Hematopoietic multipotent progenitor cell treated with erythropoietin and hydrocortisone succinate and interleukin-3 and kit ligand, for 8 days (in vitro differentiated cells): ENCODE measurements at places on chromosomes 2 and 18.

DNA sequence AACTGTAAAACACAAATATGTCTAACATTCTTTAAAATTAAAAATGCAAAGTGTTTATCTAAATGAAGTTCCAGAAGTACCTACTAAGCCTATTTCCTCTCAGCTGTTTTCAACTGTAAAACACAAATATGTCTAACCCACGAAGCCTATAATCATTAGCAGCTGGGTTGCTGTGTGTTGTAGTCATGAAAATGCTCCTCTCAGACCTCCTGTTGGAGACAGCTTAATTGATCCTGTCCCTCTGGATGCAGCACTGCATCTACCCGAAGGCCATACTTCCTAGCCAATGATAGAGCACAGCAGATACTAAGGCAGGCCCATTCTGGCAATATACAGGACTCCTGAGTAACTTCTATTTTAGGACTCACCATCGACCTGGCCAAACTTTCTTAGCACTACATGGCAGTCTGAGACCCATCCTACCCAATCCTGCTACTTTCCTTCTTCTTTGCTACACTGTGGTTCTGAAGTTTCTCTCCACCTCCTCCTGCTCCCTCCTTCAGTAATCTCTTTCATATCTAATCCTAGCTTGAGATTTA is 92.5 kb upstream of the RBBP8 start:
- no peak for DNase-seq

GRCh38 chr2:144683107-144683753 is 163.3 kb upstream of the ZEB2 start:
- DNase-seq = no peak

GRCh38 chr2:217517402-217517801 is 485.4 kb downstream of the TNS1 start:
- DNase-seq = no peak

DNA sequence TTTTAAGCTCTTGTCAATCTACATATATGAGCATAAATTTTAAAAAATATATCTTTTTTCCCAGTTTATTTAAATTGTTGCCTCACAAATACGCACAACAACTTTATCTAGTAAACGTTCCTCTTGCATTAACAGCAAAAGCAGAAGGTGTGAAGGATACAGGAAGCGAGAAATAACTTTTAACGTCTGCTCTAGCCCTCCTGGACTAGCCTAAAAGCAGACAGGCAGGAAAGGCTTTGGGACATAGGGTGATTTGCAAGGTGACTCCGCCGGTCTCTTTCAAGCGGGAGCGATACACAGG is 434 bp upstream of the DUSP19 start:
- no peak for DNase-seq

GRCh38 chr2:158963071-158963470 is 5.4 kb upstream of the TANC1 start:
- no peak for DNase-seq

- DNase-seq = no peak
Observed at GRCh38 chr2:184830531-184830930, 232.2 kb downstream of the ZNF804A start.

DNA sequence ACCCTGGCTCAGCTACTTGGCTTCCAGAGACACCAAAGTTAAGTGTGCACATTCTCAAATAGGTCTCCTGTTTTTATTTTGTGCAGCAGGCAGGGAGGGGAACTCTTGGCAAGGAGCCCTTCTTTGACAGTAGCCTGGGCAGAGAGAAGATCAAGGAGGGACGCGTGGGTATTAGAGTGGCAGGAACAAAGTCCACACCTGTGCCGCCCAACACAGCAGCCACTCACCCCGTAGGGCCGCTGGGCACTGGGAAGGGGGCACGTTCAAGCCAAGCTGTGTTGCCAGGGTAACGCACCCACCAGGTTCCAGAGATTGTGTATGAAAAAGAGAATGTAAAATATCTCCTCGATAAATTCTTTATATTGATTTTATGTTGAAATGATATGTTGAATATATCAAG is 229.3 kb upstream of the AGAP1 start:
- DNase-seq = no peak

GRCh38 chr2:238282861-238283738 is 5.3 kb downstream of the PER2 start:
- DNase-seq = no peak

- DNase-seq = no peak
Observed at GRCh38 chr2:127146071-127146725, 39.2 kb upstream of the BIN1 start.

- DNase-seq = no peak
Observed at GRCh38 chr2:144776766-144777165, 256.8 kb upstream of the ZEB2 start.

DNA sequence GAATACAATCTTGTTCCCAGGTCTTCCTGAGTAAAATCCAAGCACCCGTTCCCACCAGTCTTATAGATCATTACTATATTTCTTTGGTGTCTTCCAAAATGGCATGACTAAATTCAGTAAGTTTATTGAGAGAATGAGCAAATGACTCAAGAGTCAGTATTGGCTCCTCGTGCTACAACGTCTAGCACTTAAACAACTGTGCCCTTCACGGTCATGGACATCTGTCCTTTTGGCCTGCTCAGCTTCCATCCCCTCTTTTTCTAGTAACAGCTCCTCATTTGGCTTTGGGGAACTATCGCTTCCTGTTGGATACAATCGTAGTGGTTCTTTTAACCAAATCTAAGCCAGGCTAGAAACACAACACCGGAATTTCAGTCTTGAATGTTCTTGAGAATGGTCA is 24.1 kb upstream of the FZD7 start:
- no peak for DNase-seq

DNA sequence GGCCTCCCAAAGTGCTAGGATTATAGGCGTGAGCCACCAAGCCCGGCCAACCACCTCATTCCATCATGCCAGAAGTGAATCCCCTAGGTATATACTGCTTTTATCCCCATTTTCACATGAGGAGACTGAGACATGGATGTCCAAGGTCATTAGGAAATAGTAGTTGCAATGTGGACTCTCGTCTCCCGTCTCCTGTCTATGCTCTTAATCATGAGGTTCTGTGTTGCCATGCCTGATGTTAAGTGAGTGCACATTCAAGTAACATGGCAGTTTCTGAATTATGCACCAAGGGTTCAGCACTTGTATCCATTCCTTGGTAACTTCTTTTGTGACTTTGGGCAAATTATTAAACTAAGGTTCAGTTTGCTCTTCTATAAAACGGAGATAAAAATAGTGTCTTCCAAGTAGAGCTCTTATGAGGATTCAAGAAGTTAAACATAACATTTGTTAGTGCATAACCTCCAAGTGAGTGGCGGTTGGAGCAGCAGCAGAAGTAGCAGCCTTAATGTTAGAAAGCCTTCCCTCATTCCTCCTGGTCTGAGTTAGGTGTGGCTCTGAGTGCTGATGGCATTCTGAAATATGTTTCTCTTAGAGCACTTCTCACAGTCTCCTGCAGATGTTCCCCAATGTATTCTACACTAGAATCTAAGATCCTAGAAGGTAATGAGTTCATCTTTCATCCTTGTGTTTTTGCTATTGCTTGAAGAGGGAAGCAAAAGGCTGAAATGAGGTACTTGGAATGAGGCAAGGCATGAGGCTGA is 21.9 kb downstream of the SOCS6 start:
- no peak for DNase-seq
